CD4-positive, alpha-beta T cell treated with Interleukin-6 for 4 hours (primary cell): ENCODE measurements at places on chromosomes 4 and X.

DNA sequence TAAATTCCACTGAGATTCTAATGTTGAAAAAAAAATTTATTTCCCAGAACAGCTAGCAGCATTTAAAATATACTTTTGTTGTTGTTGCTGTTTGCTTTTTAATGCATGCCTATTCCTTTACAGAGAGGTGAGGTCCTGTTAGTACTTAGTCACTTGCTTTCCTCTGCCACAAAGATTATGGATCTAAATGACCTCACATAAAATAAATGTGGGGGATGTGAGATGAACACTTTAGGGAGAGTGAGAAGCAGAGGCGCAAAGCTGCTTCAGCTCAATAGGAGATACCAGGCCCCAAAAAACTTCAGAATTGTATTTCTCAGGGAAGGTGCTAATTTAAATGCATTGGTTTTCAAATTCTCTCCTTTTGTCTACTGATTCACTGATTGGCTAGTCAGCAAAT, 4.0 kb downstream of the LDB2 start:
- no peak for DNase-seq

DNA sequence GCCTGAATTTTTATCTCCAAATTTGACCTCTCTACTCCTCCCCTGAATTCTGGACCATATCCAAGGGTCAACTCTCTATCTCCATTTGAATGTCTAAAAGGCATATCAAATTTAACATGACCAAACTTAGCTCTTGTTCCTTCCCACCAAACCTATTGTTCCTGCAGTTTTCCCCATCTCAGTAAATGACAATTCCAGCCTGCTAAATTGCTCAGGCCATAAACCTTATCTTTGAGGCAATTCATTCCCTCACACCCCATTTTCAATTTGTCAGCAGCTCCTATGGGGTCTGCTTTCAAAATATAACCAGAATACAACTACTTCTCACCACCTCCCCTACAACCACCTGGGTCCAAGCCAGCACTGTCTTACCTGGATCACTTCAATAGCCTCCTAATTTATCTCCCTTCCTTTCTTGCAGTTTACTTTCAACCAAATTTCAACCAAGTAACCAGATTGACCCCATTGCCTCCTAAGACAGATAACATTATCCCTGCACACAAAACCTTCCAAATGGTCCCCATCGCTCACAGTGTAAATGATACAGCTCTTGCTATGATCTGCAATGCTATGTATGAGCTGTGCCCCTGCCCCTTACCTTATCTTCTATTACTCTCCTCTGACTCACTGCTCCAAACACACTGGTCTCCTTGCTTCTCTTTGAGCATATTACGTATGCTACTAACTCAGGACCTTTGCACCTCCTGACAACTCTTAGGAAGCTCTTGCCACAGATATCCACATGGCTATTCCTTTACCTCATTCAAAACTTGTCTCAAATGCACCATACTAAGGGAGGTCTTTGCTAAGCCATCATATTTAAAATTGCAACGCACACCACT, 66.0 kb downstream of the CAMK2D start:
- DNase-seq, result no peak

DNA sequence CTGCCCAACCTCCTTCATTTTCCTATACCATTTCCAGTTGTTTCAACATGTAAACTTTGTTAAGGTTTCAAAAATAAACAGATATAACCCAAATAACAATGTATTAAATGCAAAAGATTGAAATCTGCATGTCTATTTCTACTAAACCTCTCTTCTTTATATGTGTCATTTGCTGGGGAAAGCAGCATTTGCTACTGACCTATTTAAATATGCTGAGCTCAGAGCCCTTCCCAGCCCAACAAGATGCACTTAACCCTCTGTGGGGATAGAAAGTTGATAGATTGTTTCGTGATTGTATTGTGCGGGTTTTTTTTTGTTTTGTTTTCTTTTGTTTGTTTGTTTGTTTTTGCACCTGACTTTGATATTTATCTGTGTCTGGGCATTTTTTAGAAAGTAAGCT, 139.5 kb downstream of the UCHL1 start:
- no peak for DNase-seq

DNA sequence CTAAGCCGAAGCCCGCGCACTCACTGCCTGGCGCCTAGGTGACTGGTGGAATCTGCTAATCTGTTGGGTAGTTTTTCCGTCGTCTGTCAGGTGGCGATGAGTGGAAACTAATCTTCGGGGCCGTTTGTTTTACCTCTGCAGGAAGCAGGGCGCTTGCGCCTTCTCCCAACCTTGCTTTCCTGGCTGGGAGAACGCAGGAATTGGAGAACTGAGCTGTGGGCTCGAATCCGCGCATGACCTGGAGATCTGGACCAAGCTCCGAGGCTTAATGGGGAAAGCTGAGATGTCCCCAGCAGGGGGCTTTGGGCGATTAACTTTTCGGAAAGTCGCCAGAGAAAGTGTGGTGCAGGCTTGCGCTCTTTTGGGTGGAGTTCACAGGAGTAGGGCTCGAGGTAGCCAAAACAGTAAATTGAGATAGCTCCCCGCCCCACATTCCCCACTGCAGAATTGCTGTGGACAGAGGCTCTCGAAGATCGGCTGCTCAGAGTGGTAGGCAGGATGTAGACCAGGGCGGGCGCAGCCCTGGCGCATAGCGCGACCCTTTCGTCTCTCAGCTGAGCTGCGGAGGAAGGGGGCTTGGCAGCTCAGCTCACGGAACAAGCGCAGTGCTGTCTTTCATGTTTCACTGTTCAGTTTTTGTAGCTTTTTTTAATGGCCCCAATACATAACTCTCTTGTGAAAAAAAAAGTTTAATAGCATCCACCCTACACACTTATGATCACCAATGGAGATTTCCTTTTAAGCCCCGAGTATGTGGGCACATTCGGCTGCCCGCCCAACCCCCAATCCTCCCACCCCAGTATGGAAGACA, 2.7 kb upstream of the FGF5 start:
- DNase-seq, result no peak

DNA sequence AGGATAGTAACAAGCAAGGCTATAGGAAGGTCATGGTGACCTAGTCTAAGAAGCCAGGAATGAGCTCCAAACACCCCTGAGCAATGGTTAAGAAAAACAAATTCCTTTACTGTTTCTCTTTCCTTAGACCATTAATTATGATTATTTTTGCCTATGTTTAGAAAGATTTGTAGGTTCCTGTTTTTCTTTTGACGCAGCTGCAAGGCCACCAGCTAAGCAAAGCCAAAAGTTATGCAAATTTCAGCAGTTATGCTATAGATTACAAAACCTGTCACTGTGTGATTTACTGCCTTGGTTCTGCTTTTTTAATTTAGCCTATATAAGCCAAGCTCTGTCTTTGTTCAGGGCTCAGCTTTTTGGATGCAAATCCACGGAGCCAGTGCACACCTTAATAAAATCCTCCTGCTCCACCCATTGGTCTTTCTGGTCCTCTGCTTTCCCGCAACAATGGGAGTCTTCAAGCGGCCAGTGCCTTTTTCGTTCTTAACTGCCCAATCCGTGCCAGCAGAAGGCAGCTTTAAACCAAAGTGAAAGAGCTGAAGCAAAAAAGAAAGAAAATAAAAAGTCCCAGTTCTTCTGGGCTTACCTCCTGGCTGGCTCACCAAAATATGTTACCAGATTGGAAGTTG, 1.4 kb upstream of the CEP135 start:
- peak; percentile 12 for DNase-seq
